Suppressor macrophage (primary cell): ENCODE measurements at places on chromosomes 3 and 15.

GRCh38 chr3:39448506-39449233 is 18.8 kb upstream of the MOBP start:
- no peak for DNase-seq

- DNase-seq: no peak
Measured at GRCh38 chr3:154428286-154429206, 1.4 kb downstream of the GPR149 start.

DNA sequence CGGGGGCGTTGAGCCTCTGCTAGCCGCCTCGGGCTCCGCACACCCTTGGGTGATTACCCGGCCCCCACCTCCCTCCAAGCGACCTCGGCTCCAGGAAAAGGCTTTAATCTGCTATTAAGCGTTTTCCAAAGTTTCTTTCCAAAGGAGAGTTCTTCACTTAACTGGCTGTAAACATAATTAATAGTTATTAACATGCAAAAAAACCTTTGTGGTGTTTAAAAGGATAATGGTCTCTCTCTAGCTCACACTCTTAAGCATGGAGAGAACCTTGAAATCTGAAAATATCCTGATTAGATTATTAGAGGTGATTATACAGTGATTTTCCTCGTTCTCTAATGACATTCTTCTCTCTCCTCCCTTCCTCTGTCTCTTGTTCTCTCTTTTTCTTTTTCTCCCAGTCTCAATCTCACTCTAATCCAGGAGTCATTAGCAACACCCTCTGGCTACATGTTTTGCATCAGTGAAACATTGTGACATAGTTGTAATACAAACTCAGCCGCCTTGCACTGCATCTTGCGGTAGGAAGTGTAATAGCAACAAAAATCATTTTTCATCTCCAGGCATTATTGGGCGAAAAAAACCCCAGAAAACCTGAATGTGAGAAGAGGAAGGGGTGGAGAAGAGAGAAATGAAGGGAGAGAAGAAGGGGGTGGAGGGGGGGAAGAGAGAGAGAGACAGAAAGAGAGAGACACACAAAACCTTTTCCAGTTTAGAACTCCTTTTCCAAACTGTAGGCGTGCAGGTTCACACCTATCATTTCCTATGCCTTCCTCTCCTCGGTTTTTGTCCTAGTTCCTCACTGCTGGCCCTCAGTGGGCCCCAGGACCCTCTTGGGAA is 24.4 kb downstream of the NR2F2 start:
- no peak for DNase-seq

DNA sequence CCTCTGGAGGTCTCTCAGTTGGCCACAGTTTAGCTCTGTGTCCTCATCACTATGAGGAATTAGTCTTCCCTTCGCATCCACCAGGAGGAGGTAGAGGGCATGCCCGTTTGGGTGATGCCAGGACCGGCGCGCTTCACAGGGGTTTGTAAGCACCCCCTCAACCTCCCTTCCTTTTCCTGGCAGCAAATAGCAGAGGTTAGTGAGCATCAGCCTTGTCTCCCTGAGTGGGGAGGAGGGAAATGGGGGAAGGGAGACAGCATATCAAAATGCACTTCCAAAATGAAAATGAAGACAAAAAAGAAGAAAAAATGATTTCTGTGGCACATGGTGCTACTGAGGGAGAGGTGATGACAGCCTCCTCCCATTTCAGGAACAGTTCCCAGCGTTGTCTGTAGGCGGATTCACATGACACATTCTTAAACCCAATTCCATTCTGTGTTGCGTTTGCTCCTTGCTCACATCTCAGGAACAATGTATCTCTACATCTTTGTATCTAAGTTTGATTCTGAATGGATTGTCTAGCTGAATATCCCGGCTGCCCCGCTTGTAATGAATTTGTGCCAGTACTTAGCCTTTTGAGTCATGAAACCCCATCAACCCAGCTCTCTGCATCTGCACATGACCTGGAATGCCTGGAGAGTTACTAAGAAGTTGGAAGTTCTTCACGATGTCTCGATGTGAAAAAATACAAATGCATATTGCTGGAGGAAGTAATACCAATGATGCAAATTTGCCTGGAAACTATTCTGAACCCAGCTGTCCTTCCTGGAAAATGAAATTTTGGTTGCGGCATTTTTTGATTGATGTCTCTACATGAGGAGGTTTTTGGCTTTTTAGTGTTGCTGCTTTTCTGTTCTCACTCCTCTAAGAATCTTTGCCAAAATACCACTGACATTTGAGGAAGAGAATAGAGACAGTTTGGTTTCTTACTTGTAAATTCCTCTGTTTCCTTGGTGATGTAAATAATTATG is 45.2 kb downstream of the TYRO3 start:
- DNase-seq: peak; percentile 76

DNA sequence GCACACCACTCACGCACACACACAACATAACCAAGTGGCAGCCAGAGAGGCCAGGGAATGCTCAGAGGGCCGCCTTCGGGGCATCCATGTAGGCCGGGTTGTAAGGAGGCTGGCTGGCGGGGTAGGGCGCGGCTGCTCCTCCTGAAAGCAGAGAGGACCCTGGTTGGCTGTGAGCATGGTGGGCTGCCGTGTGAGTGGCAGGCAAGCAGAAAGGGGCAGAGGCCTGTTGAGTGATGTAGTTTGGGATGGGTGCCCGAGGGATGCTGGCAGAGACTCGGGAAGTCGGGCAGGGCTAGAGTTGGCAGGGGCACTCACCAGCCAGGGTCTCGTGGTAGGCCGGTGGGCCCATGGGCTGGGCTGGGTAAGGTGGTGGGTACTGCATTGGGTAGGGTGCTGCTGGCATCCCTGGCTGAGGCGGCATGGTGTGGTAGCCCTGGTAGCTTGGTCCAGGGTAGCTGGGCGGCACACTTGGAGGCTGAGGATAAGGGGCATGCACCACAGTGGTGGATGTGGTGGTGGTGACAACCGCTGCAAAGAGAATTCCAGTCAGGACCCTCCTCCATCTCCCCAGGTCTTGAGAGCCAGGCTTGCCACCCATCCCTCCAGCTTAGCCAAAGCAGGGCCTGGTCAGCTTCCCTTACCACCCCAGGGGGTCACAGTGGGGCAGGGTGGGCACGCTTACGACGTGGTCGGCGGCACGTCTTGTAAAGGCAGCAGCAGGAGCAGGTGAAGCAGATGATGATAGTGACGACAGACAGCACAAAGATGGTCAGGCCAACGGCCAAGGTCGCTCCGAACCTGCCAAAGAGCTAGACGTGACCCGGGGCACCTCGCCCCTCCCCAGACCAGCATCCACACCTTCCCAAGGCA is 22.7 kb downstream of the ATRIP start:
- no peak for DNase-seq

GRCh38 chr3:42961633-42962032 is 17.5 kb upstream of the GASK1A start:
- peak; percentile 62 for DNase-seq

- no peak for DNase-seq
Measured at GRCh38 chr15:60494108-60494507, 15.2 kb upstream of the ICE2 start.

DNA sequence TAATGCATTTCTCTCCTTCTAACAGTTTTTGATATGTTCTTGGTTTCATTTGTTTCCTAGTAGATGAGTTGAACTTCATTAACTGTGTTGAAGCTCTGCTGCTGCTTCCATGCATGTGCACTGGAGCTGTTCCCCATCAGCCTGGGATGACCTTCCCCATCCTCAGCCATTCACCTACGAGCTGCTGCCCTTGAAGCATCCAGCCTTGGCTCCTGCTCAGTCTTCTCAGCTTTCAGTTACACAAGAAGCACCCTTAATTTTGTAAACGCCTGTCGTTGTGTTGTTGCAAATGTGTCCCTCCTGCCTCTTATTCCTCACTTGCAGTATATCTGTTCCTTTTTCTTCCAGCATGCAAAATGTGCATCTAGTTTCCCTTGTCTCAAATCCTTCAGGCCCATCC is 8.5 kb upstream of the ZXDC start:
- no peak for DNase-seq

GRCh38 chr3:116291141-116291540 is 154.1 kb downstream of the LSAMP start:
- DNase-seq: no peak

GRCh38 chr3:189806171-189806951 is 175.2 kb downstream of the TP63 start:
- no peak for DNase-seq

GRCh38 chr15:25890529-25890928 is 27.4 kb upstream of the ATP10A start:
- peak; percentile 36 for DNase-seq

GRCh38 chr3:149368674-149369497 is 8.6 kb downstream of the TM4SF1 start:
- no peak for DNase-seq

- DNase-seq: no peak
Measured at GRCh38 chr3:81274671-81275070, 486.8 kb downstream of the GBE1 start.

- no peak for DNase-seq
Measured at GRCh38 chr15:80934761-80935221, 54.8 kb downstream of the MESD start.

DNA sequence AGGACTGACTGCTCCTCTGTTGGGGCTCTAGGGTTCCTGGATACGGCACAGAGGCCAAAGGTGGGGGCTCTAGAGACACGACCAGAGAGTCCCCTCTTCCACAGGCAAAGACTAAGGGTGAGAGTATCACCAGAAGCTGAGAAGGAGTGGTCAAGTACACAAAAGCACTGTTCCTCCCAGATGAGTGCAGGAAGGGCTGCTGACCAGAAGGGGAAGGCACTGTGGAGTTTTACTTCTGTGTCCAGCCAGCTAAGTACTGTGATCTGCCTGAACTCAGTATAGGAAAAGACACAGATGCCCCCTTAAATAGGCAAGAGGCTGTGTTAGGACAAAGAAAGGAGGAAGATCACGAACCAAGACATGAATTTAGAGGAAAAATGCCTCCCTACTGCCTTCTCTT is 11.7 kb downstream of the MRPS11 start:
- DNase-seq: no peak

DNA sequence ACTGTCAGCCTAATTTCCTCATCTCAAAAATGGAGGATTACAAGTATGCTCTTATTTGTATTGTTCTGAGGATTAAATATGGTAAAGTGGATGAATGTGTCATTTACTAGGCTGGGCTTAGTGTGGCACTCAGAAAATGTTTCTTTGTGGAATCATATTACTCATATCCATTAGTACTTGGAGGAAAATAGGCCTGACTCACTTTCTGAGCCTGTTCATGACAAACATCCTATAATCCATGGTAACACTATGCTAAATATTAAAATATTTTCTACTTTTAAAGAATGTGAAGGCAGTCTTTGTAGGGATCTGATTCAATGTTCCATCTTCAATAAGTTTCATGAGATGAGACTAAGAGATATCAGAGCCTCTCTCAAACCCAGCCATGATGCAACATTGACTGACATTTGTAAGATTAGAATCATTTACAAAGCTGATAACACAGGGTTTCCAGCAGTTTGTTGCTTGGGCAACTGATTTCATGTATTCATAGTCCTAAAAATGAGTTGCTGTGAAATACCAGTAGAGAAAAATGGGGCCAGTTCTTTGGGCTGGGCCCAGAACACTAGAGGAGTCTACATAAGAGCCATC is 1048.5 kb downstream of the NTRK3 start:
- DNase-seq: no peak
